ENCODE measurements at places on chromosomes 16 and 17.

GRCh38 chr17:15307710-15308111 lies 33.7 kb downstream of the TEKT3 start:
- no peak for DNase-seq

DNA sequence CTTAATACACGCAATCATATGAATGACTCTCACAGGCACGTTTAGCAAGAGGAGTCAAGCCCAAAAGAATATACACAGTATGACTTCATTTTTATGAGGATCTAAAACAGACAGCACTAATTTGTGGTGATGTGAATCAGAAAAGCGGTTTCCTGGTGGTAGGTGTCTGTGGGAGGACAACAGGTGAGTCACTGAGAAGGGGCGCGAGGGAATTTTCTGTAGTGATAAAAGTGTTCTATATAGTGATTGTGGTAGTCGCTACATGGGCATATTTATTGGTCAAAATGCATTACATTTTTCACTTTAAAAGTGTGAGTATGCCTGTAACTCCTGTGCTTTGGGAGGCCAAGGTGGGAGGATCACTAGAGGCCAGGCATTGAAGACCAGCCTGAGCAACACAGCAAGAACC lies 7.6 kb upstream of the TNRC6A start:
- DNase-seq = peak; percentile 22

DNA sequence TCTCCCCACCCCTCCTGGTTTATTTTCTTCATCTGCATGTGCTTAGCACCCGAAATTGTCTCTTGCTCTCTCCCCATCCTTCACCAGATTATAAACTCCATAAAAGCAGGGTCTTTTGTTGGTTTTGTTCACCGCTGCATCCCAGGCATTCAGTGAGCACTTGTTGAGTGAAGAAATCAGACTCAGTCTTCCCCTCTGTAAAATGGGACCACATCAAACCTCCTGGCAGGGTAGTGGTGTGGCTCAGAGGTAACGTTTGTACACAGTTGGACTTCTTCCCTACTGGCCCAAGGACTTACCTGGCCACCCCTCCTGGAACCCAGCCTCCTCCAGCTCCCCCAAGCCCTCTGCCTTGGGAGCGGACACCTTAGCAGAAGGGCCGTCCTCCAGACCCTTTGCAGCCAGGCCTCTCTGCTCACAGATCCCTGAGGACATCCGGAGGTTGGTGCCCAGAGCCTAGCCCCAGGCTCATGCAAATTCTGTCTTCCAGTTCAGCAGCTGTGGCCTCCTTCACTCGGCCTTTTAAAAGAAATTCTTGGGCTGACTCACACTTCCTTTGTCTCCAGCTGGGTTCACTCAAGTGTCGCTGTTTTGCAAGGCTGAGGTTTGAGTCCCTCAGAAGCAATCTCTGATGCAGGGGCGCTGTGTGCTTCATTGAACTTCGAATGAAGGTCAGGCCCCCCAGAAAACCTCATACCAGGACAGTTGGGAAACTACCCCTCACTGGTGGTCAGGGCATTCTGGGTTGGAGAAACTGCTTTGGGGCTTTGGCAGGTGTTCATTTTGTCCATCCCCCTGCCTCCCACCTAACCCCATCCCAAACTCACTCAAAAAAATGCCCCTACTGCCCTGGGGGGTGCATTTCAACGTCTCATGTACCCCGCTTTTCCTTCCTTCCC lies 16.8 kb upstream of the RMI2 start:
- DNase-seq = peak; percentile 9

DNA sequence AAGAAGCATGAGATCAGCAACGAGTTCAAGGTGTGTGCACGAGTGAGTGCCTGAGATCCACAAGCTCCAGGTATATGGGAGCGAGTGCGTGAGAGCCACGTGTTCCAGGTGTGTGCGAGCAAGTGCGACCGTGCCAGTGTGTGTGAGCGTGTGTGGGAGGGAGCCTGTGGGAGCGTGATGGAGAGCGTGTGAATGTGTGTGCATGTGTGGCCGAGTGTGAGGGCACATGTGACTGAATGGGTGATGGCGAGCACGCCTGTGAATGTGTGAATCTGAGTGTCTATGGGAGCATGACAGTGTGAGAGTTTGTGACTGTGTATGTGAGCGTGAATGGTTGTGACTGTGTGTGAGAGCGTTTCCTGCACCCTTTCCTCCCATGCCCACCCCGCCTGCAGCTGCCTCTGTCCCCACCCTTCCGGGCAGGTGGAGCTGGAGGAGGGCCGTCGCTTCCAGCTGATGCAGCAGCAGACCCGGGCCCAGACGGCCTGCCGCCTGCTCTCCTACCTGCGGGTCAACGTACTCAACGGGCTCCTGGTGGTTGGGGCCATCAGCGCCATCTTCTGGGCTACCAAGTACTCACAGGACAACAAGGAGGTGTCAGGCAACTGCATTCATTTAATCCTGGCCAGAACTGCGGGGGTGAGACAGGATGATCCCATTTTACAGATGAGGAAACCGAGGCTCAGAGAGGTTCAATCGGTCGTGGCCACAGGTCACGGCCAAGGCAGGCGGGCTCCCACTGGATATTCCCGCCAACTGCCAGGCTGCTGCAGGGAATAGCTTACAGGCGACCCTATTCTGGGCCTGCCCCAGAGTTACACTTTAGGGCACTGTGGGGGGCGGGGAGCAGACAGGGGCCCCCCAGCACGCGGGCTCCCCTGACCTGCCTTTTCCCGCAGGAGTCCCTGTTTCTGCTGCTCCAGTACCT lies 3.7 kb downstream of the TMC8 start:
- DNase-seq = peak; percentile 67
